AG09319 (cell line): ENCODE measurements at places on chromosomes 2 and 18.

- DNase-seq: peak; percentile 15
Measured at GRCh38 chr2:192286093-192286701, 91.5 kb upstream of the TMEFF2 start.

DNA sequence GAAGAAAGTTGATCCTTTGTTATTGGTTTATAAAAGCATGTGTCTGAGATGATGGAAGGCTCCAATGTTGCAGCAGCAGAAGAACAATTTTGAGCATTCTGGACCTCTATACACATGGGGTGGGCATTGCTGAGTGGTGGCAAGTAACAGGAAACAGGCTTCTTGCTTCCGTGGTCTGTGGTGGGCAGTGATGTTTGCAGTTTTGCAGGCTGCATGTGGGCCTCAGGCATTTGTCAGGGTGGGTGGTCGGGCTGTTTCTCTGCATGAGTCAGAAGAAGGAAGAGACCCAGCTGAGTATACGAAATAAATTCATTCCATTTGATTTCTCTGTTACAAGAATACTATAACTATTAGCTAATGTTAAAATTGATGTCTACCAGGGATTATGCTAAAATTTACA is 239.5 kb upstream of the COL3A1 start:
- DNase-seq: no peak

GRCh38 chr18:57931038-57931437 is 113.0 kb upstream of the NEDD4L start:
- no peak for DNase-seq

DNA sequence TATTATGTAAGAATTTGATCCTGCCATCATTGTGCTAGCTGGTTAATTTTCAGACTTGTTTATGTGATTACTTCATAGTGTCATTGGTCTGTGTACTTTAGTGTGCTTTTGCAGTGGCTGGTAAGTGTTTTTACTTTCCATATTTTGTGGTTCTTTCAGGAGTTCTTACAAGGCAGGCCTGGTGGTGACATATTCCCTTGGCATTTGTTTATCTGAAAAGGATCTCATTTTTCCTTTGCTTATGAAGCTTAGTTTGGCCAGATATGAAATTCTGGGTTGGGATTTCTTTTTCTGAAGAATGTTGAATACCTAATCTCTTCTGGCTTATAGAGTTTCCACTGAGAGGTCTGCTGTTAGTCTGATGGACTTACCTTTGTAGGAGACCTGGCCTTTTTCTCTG is 72.8 kb upstream of the MC4R start:
- no peak for DNase-seq

DNA sequence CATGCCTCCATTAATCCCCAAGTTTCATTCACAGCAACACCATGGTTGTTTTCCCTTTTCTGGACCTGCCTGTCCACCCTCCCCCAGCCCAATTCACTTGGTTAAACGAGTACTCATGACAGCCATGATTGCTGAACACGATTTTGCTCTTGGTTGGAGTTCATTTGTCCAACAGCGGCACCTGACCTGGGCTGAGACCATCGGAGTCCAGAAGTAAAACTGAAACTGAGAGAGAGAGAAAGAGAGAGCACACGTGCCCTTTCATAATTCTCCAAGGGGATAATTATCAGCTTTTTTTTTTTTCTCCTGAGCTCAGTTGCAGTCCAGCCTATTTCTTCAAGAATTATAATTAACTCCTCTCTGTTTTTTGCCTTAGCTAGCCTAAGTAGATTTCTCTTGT is 13.7 kb upstream of the KIF5C start:
- DNase-seq: no peak

- no peak for DNase-seq
Measured at GRCh38 chr2:47078541-47079482, 76.3 kb downstream of the STPG4 start.

DNA sequence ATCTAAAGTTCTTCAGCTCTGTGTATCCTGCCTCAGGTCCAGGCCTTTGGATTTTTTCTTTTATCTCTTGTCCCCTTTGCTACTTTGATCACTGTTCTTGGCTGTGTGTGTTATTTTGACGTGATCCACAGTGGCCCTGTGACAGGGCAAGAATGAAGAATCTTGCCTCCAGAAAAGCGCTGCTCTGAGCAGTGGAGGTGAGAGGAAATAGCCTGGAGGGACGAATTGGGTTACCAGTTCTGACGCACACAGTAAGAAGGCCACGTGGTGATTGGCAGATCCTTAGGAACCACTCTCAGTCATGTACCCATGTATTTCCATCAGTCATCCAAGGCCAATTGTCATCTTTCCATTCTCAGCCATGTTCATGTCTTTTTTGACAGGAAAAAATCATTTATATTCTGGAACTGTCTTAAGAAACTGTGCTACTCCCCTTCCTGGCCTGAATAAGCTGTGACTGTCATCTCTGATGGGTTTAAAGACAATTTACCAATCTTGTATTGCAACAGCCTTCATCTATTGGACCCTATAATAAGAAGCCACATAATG is 47.6 kb downstream of the MAPK4 start:
- DNase-seq: no peak

DNA sequence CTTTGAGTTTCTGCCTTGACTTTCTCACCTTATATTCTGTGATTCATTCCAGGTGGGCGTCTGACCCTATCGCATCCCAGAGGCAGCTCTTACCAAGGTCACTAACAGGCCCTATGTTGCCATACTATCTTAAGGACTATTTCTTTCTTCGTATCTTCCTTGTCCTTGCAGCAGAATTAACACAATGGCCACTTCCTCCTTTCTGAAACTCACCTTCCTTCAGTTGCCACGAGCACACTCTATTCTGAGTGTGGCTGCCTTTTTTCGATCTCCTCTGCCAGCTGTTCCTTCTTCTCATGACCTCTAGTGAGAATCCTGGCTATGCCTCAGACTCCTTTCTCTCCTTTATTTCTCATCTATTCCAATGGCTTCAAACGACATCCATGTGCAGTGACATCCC is 160.4 kb upstream of the CCDC195 start:
- no peak for DNase-seq

GRCh38 chr2:19801367-19802080 is 100.3 kb downstream of the TTC32 start:
- DNase-seq: peak; percentile 83
